ENCODE measurements at places on chromosomes 2 and 18. TPM values are rescaled to one million over a fixed set of nuclear protein-coding genes. Genes with fewer than 3 reads are reported as not detected.

Gene TSPYL6
- total RNA-seq = not detected

Gene SFT2D3
- total RNA-seq = 8.9 TPM

Gene ST8SIA5
- 0.11 TPM for total RNA-seq

Gene TPO
- 0.36 TPM for total RNA-seq

Gene TLX2
- not detected for total RNA-seq

Gene EEF1B2
- total RNA-seq = 1,164 TPM

Gene UGT1A8
- total RNA-seq = not detected

Gene TTN
- total RNA-seq = 36.9 TPM

Gene MC2R
- total RNA-seq = not detected

Gene GAD1
- total RNA-seq = 5.0 TPM

Gene SP9
- not detected for total RNA-seq

Gene MARCHF4
- not detected for total RNA-seq

Gene LOXHD1
- 0.34 TPM for total RNA-seq

Gene DNAJC5G
- total RNA-seq = not detected

Gene CNTNAP5
- not detected for total RNA-seq

Gene KCNF1
- not detected for total RNA-seq

Gene ATL2
- total RNA-seq = 49.0 TPM

Gene EVX2
- not detected for total RNA-seq

Gene AQP12B
- not detected for total RNA-seq
